ENCODE measurements at places on chromosomes 11 and 22.

DNA sequence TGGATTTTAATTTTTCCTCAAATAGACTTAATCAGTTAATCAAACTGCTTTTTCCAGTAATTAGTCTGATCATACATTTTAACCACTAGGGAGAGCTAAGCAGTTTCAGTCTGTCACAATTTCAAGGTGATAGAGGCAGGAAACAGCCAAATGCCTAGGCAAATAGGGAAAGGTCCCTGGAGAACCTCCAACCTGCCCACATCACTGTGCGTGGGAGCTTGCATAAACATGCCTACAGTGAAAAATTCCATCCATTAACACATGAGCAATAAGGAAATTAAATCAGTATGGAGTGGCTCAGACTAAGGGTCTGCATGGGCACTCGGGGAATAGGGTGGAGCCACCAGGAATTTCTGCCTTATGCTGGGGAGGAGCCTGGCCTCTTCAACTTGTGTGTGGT lies 74.6 kb downstream of the AASDHPPT start:
- no peak for DNase-seq

DNA sequence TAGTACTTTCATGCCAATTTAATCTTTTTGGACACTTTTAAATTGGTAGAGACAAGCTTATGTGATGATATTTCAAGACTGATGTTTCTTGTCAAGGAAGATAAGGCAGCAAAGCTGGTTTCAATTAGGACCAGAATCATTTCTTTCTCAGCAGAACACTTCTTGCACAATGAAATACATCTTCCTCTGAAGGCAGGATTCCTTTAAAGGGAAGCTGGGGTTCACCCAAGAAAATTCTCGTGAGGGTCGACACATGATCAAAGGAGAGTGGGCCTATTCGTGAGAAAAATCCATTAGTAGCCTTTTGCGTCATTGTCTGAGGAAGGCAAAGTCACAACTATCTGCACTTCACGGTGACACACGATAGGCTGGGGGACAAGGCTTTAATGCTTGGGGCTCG lies 17.6 kb downstream of the TTC12 start:
- no peak for DNase-seq

GRCh38 chr22:27687984-27688545 lies 113.5 kb downstream of the MN1 start:
- DNase-seq = no peak

DNA sequence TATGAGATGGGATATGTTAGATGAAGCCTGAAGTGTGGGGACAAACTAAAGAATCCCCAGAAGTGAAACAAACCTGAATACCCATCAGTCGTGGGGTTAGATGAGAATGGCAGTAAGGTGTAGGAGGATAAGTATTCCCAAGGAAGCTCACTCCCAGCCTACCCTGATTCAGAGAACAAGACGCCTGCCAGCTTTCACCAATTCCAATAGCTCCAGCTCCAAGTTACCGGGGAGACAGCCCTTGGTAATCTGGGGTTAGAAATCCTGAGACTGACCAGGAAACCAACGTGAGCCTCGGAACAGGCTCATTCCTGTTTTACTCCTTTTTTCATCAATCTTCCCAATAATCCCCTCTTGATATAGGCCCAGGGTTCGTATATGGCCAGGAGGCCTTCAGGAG lies 46.5 kb downstream of the RPL27A start:
- no peak for DNase-seq

- no peak for DNase-seq
These were observed 327.6 kb upstream of the CCDC90B start for GRCh38 chr11:83613767-83614121.

- DNase-seq = no peak
These were observed 590 bp downstream of the COMMD9 start for GRCh38 chr11:36288442-36289225.

- DNase-seq = no peak
These were observed 417.2 kb downstream of the OPCML start for GRCh38 chr11:133115099-133115498.

DNA sequence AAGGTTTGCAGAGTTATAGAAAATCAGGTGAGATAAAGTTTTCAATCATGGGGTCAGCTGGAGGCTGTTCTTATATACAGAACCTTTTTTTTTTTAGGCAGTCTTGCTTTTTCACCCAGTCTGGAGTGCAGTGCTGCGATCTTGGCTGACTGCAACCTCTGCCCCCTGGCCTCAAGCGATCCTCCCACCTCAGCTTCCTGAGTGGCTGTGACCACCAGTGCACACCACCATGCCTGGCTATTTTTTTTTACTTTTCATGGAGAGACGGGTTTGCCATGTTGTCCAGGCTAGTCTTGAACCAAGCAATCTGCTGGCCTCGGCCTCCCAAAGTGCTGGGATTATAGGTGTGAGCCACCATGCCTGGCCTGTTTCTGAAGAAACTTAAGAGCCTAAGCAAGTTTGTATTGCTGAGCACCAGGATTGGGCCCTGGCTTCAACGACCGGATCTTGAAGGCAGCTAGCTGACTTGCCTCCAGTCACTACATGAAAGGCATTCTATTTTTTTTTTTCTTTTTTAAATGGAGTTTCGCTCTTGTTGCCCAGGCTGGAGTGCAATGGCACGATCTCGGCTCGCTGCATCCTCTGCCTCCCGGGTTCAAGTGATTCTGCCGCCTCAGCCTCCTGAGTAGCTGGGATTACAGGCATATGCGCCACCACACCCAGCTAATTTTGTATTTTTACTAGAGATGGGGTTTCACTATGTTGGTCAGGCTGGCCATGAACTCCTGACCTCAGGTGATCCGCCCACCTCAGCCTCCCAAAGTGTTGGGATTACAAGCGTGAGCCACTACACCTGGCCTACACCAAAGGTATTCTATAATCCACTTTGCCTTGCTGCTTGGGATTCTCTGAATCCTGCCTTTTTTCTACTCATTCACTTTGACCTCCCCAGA lies 7.6 kb downstream of the XBP1 start:
- no peak for DNase-seq

DNA sequence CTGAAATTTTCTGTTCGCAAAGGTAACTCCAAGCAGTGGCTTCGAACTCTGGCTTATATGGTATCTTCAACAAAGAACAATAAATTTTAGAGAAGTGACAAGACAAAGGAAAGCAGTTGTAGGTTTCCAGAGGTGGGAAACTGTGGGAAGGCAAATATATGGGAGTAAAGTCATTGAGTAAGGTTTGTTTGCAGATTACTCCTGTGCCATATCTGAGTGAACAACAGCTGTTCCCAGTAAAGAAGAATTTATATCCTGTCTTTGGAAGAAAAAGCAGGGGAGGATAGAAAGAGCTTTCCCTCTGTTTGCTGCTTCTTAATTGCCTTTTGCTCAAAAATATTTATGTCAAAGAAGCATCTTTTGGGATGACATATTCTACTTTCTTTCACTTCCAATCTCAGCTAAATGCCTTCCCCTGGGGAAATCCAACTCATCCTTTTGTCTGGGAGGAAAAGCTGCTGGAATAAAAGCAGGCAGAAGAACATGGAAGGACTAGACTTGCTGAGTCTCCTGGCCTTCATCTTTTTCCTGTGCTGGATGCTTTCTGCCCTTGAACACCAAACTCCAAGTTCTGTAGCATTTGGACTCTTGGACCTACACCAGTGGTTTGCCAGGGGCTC lies 10.4 kb upstream of the RCN1 start:
- DNase-seq = no peak

DNA sequence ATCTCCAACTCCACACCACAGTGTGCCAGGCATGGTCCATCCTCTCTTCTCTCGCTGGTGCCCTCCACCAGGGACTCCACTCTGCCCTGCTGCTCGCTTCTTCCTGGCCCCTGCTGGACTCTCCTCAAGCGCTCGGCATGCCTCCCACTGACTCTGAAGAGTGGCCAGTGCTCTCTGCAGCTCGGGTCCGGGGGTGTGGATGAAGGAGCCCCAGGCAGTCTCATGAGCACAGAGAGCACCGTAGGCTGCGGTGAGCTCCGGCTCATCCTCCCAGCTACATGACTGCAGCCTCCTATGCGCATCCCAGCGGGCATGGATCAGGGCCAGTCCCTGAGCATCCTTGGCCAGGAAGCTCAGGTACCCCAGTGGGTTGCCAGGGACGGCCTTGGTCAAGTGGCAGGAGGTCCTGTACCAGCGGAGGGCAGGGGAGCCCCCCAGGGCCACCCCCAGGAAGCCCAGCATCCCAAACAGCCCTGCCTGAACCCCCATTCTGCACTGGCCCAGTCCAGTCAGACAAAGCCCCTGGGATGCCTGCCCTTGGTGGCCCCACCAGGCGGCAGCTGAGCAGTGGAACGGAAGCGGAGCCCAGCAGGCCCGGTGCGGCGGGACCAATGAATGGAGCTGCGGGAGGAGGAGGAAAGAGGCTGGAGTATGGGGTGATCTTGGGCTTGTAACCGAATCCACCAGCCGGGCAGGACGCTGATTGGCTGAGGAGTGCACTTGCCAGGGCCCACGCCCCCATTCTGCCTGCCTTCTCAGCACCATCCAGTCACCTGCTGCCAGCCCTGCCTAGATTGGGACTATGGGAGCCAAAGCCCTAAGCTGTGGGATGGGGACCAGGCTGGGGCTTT lies at the start of gene PLA2G3:
PLA2G3 (minus strand) TSS at position 643 of the 851 bp plus-strand sequence; CDS start at position 489, 154 bp downstream.
- DNase-seq = no peak

- no peak for DNase-seq
These were observed 184.9 kb upstream of the SESN3 start for GRCh38 chr11:95415837-95416304.

GRCh38 chr22:42528591-42529307 lies 9.2 kb upstream of the RRP7A start:
- DNase-seq = no peak

DNA sequence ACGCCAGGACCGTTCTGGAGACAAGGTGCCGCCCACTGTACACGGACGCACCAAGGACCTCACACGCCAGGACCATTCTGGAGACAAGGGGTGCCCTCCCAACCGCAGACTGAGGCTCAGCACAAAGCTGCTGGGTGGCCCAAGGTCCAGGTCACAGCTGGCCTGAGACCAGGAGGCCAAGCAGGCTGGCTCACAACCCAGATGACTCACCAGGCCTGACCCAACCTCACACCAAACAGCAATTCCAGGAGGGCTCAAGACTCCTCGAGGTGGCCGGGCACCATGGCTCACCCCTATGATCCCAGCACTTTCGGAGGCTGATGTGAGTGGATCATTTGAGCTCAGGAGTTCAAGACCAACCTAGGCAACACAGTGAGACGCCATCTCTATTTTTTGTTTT lies 14.8 kb downstream of the BRD1 start:
- DNase-seq = no peak

GRCh38 chr11:73671701-73672100 lies 25.3 kb downstream of the PLEKHB1 start:
- DNase-seq = no peak

DNA sequence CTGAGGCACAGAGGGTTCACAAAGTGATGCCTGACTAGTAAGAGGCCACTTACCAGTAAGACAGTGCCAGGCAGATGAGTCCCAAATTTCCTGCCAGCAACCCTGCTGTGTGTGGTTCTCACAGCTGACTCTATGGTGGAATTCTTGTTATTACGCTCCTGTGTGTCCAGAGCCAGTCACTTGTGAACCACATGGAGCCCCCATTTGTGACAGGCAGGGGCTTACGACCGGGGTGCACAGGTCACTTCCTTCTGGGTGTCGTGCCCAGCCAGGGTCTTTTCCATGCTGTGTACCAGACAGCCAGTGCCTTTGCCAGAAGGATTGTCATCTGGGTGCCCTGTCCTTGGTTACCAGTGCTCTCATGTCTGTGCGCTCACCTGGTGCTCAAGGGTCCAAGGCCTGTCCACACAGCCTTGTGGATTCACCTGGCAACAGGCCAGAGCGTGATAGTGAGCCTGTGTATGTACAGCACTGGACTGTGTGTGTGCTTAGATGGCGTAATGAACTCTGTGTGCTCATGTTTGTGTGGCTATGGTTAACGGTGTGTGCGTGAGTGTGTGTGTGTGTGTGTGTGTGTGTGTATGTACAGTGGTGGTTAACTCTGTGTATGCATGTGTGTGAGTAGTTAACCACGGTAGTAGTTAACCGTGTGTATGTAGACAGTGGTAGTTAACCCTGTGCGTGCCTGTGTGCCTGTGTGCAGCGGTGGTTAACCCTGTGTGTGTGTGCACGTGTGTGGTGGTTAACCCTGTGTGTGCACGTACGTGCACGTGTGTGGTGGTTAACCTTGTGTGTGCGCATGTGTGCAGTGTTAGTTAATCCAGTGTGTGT lies 18.6 kb downstream of the GRAMD4 start:
- no peak for DNase-seq

GRCh38 chr11:133826866-133827265 lies 18.4 kb downstream of the SPATA19 start:
- no peak for DNase-seq

DNA sequence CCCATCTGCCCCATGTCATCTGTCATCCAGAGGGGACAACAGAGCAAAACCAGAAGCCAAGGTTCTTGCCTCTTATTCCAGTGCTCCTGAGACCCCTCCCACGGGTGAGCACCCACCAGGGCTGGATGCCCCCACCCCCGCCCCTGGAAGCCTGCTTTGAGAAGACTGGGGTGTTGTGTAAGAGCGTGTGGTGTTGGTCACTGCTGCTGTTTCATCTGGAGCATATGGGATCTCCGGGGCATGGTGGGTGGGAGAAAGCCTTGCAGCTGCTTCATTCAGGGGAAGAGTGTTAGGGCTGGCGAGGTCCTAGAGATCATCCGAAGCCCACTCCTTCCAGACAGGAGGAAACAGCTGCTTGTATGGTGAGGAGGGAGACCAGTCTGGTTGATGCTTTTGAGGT lies 54.1 kb downstream of the CHRDL2 start:
- no peak for DNase-seq

DNA sequence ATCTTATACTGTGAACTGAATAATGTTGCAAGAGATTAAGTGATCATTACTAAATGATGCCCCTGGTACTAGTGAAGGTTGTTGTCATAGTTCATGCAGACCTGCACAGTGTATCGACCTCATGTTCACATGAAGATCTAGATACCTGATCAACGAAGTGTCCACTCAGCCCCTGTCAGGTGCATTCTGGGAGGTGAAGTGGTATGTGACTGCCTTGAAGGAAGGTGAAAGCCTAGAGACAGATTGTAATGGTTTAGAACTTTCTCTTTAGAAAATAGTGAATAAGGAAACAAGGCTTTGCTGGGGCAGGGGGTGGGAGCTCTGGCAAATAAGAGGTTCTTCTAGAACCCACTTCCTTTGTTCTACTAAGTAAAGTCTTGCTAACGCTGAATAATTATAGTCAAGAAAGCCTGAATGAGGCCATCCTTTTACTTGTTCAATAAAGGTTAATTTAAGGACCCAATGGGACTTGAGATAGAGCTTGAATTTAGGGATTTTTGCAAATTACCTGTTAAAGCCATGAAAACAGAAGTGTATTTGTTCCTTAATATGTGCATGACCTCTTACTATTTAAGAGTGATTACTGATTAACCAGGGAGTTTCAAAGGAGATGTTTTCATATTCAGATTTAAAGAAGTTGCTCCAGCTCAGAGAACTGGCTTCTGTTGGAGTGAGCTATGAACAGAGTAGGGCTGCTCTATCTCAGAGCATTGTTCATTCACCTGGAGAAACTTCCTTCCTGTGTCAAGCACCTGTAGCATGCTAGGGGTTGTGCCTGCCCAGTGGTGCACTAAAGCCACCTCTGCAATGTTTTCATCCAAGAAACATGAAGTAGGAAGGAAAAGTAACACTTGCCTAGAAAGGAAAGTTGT lies 45.3 kb downstream of the C22orf31 start:
- DNase-seq = no peak

- DNase-seq = no peak
These were observed 24.6 kb downstream of the APIP start for GRCh38 chr11:34891611-34892010.

- no peak for DNase-seq
These were observed 19.7 kb upstream of the PDGFB start for GRCh38 chr22:39264349-39265038.

- peak; percentile 56 for DNase-seq
These were observed 10.8 kb downstream of the TP53I11 start for GRCh38 chr11:44939673-44940395.

Data from hindlimb muscle (tissue), 1 donor.